ENCODE measurements at places on chromosomes 3 and 15.

GRCh38 chr15:48462688-48463087 lies 131.5 kb downstream of the DUT start:
- no peak for DNase-seq

DNA sequence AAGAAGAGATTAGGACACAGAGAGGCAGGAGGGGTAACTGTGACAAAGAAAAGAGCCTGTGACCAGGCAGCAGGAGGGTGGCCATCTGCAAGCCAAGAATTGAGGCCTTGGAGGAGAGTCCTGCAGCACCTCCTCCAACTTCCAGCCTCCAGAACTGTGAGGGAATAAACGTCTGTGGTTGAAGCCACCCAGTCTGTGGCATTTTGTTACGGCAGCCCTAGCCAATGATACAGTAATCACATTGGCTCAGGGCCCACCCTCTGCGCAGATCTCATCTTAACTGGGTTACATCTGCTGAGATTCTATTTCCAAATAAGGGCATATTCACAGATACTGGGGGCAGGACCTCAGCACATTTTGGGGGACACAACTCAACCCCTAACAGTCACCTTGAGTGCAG lies 11.3 kb downstream of the SELENOS start:
- DNase-seq, result peak; percentile 72

DNA sequence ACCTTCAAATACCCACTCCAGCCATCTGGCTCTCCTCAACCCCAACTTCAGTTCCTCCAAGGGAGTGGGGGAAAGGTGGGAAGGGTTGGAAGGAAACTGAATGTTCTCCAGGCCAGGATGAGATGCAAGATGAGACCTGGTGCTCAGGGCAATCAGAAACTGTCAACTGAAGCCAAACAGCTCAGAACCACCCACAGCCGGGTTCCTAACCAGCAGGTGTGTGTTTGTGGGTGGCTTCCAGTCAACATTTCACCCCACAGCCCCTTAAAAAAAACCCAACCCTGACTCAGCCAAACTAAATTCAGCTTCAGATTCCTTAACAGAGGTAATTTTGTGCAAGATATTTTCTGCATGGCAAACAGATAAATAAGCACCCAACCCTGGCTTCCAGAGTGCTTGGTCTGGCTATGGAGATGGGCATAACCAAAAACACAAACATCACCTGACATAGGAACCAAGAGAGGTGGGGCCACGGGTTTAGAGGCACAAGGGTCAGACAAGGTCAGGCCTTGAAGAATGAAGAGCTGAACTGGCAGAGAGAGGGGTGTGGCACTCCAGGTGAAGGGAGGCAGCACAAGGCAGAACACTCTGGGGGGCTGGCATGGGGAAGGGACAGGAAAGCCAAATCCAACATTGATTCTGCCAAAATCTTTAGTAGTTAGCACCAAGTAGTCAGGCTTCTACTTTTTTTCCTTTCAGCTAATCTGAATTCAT lies 34.7 kb downstream of the ZNF445 start:
- DNase-seq, result no peak

DNA sequence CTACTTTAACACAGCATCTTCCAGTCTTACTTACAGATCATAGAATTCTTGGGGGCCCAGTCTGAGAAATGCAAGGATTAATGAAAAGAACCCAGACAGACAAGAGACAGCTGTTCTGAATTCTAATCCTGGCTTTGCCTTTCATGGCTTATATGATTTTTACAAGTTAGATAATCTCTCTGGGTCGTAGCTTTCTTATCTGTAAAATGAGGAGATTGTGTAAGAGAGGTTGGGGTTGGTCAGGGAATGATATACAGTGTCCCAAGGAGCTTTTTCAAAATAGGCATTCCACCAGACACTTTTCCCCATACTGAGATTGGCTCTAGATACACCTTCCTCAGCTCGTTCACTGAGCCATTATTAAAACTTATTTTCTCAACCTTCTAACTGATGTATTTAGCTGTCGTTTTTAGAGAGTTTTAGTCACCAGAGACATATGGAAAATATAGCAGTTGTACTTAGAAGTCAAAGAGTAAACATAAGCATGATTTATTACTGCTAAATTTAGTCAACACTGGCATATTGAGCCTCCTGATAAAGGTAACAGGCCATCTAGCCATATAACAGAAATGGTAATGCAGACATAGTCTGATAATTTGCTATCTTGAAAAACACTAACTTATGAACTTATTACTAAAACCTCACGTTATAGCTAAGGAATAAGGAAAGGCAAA lies 163.0 kb upstream of the MLF1 start:
- no peak for DNase-seq

- DNase-seq, result no peak
These were observed 33.6 kb downstream of the KIF15 start for GRCh38 chr3:44795197-44795596.

GRCh38 chr15:60373745-60374144 lies 24.0 kb downstream of the ANXA2 start:
- no peak for DNase-seq

DNA sequence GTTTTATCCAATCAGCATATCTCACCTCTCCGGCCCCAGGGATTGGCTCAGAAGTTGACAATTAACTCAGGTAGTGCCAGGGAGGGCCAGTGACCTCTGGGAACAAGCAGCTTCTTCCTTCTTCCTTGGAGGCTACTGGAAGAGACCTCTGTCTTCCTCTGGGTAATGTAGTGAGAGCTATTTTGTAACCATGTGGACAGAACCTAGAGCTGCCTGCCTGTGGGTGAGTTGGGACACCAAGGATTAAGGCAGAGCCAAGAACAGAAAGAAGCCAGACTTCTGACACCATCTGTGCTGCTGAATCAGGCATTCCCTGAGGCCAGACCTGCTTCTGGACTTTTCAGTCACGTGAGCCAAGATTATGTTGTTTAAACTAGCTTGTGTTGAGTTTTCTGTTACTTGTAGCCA lies 5.9 kb upstream of the NDUFAF1 start:
- DNase-seq, result peak; percentile 73

GRCh38 chr3:151579571-151580270 lies 118.9 kb upstream of the IGSF10 start:
- DNase-seq, result peak; percentile 69

DNA sequence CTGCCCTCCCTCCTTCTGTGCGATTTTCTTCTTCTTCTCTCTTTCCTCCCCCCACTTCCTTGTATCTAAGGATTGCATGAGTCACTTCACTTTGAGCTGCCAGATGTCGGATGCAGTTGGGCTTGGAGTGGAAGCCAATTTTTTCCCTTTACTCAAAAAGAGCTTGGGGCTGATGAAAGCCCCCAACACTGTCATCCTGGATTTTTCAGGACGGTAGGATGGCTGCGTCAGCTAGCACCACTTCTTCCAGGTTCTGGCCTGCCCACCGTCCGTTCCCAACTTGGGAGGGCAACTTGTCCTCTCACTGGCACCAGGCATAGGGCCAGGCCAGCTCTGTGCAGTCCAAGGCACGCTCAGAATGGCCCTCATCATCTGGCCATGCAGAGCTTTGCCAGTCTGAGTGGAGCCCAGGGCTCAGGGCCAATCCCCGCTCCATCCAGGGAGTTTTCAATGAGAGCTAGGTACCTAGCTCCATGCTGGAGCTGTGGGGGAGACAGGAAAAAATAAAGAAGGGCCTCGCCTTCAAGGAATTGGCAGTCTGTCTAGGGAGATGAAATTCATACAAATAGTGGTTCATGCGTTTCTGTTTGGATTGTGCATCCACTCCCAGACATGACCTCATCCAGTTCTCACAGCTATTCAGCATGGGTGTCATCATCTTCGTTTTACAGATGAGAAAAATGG lies 47.7 kb upstream of the INSYN1 start:
- DNase-seq, result peak; percentile 83

- DNase-seq, result no peak
These were observed 41.9 kb downstream of the ABHD2 start for GRCh38 chr15:89130201-89130600.

DNA sequence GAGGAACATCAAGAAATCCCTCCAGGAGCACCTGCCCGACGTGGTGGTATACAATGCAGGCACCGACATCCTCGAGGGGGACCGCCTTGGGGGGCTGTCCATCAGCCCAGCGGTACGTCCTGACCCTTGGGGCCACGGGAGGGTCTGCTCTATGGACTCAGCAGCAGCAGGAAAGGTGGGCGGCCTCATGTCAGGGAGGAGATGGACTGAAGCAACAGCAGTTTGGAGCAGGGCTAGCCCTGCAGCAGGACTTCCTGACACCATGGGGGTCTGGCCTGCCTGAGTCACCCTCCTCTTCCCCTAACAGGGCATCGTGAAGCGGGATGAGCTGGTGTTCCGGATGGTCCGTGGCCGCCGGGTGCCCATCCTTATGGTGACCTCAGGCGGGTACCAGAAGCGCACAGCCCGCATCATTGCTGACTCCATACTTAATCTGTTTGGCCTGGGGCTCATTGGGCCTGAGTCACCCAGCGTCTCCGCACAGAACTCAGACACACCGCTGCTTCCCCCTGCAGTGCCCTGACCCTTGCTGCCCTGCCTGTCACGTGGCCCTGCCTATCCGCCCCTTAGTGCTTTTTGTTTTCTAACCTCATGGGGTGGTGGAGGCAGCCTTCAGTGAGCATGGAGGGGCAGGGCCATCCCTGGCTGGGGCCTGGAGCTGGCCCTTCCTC lies 24.2 kb downstream of the HDAC11 start:
- DNase-seq, result no peak

DNA sequence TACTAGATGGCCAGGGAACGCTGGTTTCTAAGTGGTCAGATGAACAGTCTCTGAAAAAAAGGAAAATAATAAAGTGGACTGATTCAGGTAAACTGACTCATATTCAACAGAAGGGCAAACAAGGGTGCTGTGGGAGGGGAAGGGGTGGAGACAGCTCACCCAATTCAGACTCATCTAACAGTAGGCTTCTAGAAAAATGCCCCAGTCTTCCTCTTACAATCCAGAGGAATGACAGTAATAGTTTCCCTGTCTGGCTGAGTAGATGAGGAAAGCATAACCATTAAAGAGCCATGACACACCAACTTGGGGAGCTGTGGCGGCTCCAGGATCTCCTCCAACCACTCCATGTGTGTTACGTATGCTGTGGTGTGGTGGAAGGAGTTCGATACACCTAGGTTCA lies 231.4 kb upstream of the UMPS start:
- no peak for DNase-seq

DNA sequence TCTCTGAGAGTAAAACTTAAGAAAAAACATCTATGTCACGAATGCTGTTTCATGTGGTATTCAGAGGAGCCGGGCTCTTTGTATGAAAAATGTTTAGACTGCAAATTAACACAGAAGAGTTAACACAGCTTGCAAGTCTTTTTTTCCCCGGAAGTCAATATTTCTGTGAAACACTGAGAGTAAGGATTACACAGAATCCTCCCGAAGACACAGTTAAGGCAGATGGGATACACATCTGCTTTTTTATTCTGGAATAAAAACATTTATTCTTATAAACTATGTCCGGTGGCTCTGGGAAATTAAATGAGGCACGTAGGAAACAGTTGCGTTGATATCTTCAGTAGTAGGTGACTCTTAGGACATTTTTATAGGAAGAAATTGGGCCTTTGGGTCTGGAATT lies 180.6 kb downstream of the PTPRG start:
- DNase-seq, result no peak

GRCh38 chr3:126166009-126166408 lies 14.4 kb downstream of the ALDH1L1 start:
- DNase-seq, result no peak

DNA sequence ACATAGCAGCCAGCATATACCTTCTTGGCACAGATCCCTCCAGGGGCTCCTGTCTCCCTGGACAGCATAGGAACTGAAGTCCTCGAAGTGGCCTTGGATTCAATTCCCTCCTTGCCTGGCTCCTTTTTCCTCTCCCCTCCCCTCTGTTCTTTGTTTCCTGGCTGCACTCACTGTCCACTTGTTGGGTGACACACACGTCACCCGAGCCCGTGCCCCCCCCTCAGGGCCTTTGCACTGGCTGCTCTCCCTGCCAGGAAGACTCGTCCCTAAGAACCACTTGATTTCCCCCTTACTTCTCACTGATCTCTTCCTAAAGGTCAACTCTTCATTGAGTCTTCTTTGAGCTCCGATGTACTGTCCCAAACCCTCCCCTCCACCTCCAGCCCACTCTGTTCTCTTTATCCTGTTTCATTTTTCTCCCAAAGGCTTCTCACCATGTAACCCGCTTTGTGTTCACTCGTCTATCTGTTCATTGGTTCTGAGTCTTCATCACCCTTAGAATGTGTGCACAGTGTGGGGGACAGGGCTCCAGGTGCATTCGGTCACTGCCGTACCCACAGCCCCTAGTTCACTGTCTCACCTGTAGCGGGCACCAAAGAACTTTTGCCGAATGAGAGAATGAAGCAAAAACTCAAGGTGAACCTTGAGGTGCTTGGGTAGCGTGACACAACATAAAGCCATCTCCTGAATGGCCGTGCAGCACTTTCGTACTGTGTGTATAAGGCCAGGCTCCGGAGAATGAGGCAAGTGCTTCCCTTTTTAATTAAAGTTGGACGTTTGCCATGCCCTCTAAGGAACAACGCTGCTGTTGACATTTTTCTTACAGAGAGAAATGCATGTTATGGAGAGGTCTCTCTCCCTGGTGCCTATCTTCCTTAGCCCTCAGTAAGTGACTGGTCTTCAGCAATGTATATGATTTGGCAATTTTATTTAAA lies 74.0 kb downstream of the CHRNA7 start:
- no peak for DNase-seq

GRCh38 chr3:138234401-138235179 lies 47.5 kb downstream of the ARMC8 start:
- peak; percentile 38 for DNase-seq

DNA sequence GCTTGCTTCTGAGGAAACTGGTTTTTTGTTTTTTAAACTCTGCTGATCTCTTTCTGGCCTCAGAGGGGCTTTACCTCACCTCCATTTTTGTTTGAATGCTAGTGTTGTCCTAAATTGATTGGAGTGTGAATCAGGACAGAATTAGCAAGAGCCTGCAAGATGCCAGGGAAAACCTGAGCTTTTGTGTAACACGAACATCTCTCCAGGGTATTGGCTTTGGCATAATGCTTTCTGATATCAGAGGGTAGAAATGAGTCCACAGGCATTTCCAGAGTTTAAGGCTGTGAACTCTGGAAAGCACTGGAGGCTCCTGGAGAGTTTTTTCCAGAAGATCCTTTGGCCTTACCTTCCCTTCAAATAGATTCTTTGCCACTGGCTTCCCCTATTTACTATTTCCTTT lies 87.1 kb downstream of the WDR76 start:
- peak; percentile 35 for DNase-seq

DNA sequence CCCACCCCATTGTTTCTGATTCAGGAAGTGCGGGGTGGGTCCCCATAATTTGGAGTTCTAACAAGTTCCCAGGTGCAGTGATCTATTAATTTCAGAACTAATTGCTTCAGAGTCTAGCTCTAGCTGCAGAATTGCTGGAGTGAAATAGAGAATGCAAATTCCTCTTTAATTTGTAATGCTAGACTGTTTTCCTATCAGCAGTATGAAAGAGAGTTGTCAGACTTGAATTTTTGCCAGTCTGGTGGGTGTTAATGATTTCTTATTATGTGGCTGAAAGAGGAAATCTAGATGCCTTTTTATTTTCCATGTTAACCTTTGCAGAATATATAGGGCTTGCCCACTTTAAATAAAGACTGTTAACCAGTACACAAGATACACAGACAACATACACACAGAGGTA lies 23.7 kb downstream of the APH1B start:
- DNase-seq, result no peak

DNA sequence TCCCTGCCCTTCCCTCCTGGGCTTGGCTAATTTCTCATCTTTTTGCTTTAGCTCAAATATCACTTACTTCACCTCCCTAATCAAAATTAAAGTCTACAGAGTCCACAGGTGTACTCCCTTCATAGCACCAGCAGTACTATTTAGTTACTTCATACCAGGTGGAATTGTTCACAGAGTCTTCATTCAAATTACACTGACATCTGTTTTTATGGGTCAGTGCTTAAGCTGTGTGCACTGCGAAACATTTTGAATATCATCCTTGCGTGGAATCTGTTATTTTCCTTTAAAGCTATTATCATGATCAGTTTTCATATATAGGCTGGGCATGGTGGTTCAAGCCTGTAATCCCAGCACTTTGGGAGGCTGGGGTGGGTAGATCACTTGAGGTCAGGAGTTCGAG lies 2.7 kb upstream of the SERF2 start:
- no peak for DNase-seq
